Stimulated activated CD8-positive, alpha-beta memory T cell treated with anti-CD3 and anti-CD28 coated beads, Interleukin-7, amount 100 ng/mL, for 1 hour (primary cell): ENCODE measurements at places on chromosomes 4 and X.

GRCh38 chr4:82402196-82402775, 28.0 kb downstream of the HNRNPDL start:
- DNase-seq = no peak

GRCh38 chr4:1713003-1713851, 1.1 kb upstream of the SLBP start:
- DNase-seq = no peak

DNA sequence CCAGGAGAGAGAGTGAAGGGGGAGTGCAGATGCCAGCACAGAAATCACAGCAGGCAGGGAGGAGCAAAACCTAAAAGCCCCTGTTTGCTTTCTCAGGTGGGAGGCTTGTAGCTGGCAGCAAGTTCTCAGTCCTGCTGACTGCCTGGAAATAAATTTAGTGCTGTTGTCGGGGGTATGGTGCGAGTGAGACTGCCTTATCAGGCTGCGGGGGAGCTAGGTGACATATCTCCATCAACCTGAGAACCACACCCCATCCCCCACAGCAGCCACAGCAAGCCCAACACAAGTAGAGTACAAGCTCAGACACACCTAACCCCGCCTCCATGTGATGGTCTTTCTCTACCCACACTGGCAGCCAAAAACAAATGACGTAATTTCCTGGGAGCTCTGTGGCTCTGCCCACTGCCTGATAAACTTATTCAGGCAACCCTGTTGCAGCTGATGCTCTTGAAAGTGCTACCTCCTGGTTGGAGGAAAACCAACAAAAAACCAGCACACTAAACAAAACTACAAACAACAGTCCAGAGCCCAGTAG, 953.4 kb upstream of the NDST4 start:
- DNase-seq = no peak

GRCh38 chr4:151226004-151226932, 50.7 kb upstream of the PRSS48 start:
- no peak for DNase-seq

GRCh38 chrX:20352935-20353336, 86.2 kb upstream of the RPS6KA3 start:
- no peak for DNase-seq

GRCh38 chr4:70925899-70926635, 23.9 kb downstream of the MOB1B start:
- DNase-seq = no peak

DNA sequence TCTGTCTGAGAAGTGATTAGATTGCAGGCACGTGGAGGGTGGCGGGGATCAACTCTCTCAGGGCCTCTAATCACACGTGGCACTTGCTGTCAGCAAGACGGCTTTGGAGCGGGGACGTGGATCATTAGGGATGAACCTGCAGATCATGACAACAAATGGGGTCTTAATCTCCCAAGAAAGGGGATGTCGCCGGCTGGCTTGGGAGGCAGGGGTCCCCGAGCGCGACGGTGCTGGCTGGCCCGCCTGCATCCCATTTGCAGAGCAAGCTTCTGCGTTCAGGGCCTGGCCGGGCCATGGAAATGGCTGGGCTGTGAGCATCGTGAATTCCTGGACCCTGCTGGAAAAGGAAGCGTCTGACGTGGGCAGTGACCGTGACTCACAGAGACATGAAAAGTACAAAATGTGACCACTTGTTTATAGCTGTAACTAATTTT, 85.1 kb upstream of the SHOX start:
- no peak for DNase-seq

- DNase-seq = no peak
These were observed 17.7 kb upstream of the XKRX start for GRCh38 chrX:100946299-100946927.

DNA sequence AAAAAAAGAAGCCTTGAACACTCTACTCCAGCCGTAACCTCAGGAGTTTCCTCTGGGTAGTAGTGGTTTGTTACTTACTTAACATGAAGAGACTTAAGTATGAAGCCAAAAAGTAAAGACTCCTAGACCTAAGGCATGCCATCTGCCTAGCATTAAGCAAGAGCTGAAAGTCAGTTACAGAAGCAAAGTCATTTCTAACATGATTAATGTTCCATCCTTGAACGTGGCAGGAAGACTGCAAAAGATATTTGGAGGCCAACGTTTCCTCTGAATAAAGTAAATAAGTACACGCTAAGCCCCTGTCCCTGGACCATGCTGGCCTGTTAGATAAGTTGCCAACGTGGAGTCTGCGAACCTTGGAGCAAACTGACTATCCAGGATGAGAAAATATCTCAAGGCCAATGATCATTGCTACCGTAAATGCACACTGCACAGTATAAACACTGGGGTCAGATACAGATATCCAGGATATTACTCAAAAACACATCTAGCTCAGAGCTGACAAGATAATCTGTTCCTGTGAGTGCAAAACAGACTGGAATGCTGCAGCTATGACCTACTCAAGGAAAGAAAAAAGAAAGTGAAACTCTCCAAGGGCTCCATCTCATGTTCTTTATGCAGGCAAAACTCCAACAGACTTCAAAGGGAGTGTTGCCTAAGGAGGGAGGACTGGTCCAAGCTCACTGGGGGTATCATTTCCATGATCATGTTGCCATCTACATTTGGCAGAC, 255.8 kb downstream of the COL25A1 start:
- no peak for DNase-seq

DNA sequence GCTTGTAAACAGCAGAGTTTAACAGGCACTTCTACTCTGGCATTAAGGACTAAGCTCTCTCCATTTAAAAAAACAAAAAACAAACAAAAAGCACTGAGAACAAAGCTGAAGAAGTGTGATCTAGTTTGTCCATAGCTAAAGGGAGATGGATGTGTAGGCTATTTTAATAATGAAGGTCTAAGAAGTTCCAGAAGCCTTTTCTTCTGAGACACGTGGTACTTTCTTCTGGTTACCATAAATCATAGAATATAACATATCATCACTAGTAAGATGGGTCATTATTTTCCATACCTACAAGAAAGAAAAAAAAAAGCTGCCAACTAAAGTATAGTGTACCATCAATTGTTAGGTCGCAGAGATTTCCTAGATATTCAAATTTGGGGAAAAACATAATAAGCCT, 722 bp upstream of the NBDY start:
- no peak for DNase-seq

DNA sequence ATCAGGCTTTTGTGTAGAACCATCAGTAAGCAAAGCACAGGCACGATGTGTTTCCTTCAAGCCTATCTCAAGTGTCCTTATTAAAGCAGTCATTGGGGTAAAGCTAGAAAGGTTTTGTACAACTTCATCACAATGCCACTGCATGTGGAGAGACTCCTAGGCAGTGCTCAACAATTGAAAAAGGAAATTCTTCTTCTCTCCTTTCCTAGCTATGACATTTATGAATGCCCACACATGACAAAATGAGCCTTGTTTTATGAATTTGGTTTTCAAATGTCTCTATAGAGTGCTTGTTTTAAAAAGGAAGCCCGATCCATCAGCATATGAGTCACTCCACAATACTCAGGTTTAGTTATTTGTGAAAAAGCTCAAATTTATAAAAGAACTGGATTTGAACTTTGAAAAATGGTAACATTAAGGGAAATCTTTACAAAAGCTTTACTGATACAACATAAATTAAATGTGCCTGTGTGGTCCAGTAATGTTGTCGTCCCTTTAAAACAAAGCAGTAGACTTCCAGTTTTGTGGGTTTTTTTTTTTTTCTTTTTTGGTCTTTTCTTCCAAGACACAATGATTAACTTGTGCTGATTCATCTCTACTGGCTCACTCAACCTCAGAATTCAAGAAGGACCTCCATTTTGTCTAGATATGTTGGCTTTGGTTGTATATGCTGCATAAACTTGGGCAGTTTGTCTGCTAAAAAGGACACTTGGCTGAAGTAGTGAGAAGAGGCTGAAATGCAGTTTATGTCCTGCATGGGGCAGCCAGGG, 273.8 kb downstream of the GASK1B start:
- no peak for DNase-seq

DNA sequence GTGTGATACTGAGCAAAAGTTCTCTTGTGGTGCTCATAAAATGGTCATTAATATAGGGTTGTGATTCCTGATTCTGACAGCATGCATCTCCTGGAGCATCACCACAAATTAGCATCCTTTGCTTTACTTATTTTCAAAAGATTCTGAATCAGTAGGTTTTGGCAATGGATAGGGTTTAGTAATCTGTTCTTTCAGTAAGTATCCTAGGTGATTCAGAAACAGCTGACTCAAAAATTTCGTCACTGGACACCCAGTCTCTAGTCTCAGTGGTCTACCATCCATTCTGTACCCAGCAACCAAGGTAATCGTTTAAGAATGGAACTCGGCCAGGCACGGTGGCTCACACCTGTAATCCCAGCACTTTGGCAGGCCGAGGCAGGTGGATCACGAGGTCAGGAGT, 4.1 kb downstream of the CBLL2 start:
- no peak for DNase-seq

DNA sequence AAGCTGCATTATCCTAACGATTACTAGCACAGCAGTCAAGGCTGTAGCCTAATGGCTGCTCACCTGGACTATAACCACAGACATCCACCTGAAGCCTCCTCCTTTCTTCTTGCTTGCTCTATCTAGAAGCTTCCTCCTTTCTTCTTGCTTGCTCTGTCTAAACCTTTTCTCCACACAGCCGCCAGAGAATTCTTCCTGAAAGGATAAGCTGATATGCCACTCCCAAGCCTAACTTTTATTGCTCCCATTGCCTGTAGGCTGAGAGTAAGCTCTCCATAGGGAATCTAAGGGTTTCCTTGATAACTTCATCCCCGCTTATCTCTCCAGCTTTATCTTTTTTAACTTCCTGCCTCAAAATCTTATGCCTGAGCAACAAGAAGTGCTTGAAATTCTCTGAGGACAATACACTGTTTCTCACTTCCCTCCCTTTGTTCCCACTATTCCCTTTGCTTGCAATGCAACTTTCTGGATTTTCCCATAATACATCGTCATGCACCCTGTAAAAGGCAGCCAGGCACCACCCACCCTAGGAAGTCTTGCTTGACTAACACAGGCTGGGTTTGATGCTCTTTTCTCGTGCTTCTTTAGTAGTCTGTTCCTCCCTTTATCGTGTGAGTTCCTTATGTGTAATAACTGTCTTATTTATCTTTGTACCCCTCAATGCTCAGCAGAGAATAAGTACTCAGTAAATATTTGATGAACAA, 1.4 kb upstream of the LRIT3 start:
- no peak for DNase-seq

DNA sequence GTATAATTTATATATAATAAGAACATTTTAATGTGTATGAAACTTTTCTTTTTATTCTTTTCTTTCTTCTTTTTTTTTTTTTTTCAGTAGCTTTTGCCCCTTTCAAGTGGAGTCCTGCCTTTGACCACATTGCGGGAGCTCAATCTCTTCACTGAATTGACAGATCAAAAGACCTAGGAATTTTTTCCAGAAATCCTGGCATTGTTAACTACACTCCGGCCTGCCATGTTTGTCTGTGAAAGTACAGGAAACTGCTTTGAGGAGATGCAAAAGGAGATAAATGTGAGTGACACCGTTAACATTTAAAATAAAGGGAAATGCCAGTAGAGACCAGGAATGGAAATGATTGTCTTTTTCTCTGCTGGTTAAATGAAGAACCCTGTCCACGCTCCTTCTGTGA, 159.3 kb upstream of the VCX3A start:
- DNase-seq = no peak

DNA sequence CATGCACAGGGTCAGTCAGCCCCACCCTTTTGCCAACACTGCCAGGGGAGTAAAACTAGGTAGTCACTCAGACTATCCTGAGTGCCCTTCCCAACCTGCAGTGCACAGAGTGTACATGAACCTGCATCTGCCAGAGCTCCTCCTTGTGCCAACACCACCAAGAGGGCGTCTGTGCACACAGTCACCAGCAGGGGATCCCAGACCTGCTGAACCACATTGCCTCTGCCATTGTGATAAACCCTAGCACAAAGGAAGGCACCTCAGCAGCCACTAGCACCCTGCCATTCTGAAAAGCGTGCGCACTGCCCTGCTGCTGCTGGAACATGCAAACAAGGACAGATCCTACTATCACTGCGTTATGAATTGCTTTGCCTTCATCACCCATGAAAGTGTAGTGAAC, 247.8 kb upstream of the POU3F4 start:
- DNase-seq = no peak

DNA sequence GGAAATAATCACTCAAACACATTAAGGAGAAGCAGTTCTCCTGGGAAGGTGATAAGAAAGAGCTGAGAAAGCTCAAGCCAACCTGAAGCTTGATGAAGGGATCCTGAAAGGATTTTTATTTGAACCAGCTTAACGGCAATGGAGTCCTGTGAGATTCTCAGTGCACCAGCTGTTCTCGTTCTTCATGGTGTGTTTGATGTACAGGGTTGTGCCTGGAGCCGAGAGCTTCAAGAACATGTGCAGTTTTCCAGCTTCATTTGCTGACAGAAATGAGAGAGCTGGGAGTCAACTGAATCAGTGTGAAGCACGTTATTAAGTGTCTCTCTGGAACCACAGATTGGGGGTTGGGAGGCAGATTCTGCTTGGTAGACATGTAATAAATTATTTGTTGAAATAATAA, 115.7 kb downstream of the ANKRD50 start:
- no peak for DNase-seq

DNA sequence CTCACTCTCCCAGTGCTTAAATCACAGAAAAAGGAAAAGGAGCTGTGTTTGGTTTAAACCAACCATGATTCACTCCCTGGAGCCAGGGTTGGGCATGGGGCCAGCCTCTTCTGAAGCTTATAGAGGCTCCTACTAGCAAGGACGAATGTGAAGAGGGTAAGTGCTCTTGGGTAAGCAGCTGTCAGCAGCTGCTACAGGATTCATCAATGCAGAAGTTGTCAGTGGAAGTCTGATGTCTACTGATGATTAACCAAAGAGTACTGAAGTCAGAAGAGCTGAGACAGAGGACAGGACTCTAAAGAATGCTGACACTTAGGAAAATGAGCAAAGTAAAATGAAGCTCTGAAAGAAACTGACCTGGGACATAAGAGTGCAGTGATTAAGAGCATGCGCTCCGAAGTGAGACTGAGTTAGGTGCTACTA, 32.7 kb upstream of the JADE1 start:
- DNase-seq = no peak

DNA sequence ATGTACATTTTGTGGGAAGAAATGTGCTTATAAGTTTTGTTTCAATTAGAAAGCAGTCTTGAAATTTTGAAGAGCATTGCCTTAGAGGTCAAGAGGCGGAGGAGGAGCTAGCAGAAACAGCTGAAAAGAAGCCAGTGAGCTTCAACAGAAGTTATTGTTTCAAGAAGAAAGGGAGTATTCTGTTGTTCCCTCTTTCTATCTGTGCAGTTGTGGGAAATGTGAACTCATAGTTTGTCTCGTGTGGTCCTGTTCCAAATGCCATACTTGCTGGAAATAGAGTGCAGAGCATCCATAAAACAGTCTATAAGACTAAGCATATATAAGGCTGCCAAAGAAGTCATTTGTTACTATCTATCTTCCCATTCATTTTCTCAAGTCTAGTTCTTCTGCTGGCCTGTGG, 1015.7 kb downstream of the DMD start:
- DNase-seq = no peak
